Pons (tissue), 1 donor: ENCODE measurements at places on chromosomes 16 and 17.

DNA sequence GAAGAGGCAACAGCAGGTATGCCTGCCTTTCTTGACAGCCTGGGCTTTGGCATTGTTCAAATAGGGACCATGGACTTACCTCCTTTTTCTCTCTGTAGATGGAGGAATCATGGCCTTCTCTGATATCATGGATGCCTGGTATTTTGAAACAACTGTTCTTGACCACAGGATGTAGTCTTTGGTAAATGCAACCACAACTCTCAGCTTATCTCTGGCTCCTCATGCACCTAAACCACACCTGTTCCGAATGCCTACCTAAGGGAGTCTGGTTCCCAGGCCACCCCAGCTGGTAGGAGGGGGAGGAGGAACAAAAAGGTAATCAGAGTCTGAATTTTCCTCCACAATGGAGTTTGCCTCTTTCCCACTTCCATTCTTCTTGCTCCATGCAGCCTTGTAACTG lies 18.8 kb downstream of the CDK5RAP3 start:
- DNase-seq = no peak

GRCh38 chr16:72727565-72727964 lies 320.4 kb downstream of the ZFHX3 start:
- DNase-seq = no peak

DNA sequence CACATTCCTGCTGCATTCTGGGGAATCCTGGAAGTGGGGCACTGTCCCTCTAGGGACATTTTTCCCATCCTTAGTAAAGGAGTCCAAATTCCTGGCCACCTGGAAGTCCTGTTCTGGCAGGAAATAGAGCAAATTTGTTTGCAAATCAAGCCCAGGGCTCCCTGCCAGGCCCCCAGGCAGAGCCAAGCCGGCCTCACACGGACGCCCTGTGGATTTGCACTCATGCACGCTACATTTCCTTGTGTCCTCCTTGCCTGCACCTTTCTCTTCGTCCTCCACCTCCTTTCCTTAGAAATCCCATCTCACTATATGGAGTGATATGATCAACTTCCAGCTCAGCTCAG lies 7.0 kb upstream of the CALB2 start:
- DNase-seq = no peak

GRCh38 chr17:6159541-6160231 lies 89.5 kb downstream of the WSCD1 start:
- DNase-seq = no peak

DNA sequence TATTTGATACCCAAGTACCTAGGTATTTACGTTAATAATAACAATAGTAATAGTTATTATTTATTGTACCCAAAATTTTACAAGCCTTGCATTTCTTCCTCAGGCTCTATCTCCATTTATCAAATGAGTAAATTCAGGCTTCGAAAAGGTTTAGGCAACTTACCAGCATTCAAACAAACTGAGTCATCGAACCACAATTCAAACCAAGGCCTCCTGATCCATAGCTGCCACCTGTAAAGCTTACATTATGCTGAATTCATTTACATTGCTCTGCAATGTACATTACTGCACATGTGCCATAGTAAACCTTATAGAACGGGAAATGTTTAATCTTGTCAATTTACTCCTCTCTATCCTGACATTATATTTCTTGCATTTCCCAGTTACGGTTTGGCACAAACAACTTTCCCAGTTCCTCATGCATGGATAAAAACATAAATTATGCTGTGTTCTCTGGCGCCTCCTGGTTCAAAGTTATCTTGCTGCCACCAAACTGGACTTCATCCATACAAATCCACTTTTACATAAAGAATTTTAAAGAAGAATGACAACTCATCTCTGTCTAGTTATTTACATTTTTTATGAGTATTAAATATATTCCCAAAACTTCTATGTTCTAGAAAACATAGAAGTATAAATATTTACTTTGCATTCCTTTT lies 360.6 kb upstream of the SOX9 start:
- DNase-seq = no peak

GRCh38 chr17:14340857-14341754 lies 40.2 kb downstream of the HS3ST3B1 start:
- DNase-seq = no peak

DNA sequence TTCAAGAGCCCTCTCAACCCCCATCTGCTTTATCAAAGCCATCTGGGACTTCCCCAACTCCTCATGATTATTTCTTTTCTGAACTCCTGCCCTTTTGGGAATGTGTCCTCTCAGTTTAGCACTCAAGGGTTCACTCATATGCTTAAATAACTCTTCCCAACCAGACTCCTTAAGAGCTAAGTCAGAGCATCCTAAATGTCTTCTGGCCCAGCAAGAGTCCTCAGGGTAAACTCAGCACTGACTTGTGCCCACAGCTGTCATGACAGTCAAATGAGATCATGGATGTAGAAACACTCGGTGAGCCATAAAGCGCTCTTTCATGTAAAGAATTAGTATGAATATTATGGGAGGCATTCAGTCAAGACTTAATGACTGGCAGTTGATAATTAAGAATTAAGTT lies 85.9 kb downstream of the TEX14 start:
- DNase-seq = no peak

DNA sequence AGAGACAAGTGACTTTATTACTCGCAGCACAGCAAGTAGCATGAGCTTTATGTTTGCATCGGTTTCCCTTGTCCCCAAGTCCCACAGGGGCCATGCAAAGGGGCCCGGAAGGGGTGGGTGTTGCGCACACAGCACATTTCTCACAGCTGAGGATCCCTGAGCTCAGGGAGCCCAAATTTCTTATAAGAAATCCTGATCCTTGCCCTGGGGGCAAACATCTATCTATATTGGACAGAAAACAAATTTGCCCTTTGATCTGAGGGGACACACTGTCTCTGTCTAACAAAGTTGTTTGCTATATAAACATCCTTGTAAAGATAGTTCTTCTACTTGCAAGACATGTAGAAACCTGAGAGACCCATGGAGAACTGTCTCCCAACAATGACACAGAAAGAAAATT lies 35.7 kb upstream of the MEAK7 start:
- DNase-seq = no peak

DNA sequence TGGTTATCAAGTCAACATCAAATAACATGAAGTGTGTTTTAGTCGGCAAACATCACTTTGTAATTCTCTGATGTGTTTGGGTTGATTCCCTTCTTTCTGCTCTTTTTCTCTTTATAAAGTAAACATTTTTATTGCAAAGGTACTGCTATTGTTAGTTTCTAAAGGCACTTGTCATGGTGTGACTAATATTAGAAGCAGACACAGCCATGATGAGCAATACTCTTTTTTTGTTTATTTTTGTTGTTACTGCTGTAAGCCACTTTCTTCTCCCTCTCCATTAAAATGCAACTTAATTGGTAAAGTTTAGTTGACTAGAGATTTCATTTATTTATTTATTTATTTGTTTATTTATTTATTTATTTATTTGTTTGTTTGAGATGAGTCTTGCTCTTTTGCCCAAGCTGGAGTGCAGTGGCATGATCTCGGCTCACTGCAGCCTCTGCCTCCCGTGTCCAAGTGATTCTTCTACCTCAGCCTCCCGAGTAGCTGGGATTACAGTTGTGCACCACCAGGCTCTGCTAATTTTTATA lies 424.7 kb downstream of the WWOX start:
- DNase-seq = no peak

DNA sequence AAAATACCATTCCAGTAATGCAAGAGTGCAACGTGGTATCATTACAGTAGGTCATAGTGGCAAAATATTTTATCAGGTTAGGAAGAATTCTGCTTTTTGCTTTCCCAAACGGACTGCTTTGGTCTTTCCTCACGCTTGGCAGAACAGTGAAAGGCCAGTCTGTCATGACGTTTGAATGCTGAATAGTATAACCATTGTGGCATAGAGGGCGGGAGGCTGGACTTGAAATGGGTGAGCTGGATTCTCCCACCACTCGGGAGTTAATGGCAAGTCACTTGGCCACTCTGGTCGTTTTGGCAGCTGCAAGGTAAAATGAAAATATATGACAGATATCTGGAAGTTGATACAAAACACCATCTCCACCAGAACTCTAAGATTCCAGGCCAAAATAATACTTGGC lies 391.2 kb downstream of the MAF start:
- peak; percentile 67 for DNase-seq

- no peak for DNase-seq
Observed at GRCh38 chr17:18004884-18005305, 32.2 kb downstream of the DRC3 start.
